Left renal pelvis (tissue), 4 donors: ENCODE measurements at places on chromosomes 16 and 17. TPM values are rescaled to one million over a fixed set of nuclear protein-coding genes. Genes with fewer than 3 reads are reported as not detected.

The LAT gene
- polyA plus RNA-seq, result 4.7 TPM

The TMEM219 gene
- polyA plus RNA-seq, result 126 TPM

The PRAC2 gene
- not detected for polyA plus RNA-seq

The NPIPB6 gene
- 3.0 TPM for polyA plus RNA-seq

The SLFN14 gene
- polyA plus RNA-seq, result 0.11 TPM

The MMP15 gene
- polyA plus RNA-seq, result 12.3 TPM

The MYH3 gene
- 2.7 TPM for polyA plus RNA-seq

The DHRS7C gene
- not detected for polyA plus RNA-seq

The CNGB1 gene
- polyA plus RNA-seq, result 0.11 TPM

The OMG gene
- 0.15 TPM for polyA plus RNA-seq

The CEP20 gene
- 50.2 TPM for polyA plus RNA-seq

The TNFSF13 gene
- polyA plus RNA-seq, result 13.0 TPM

The WFIKKN1 gene
- polyA plus RNA-seq, result 1.1 TPM

The CACNA1G gene
- polyA plus RNA-seq, result 13.8 TPM

The CIAO2B gene
- 77.3 TPM for polyA plus RNA-seq

The DOC2B gene
- polyA plus RNA-seq, result 89.6 TPM

DNA sequence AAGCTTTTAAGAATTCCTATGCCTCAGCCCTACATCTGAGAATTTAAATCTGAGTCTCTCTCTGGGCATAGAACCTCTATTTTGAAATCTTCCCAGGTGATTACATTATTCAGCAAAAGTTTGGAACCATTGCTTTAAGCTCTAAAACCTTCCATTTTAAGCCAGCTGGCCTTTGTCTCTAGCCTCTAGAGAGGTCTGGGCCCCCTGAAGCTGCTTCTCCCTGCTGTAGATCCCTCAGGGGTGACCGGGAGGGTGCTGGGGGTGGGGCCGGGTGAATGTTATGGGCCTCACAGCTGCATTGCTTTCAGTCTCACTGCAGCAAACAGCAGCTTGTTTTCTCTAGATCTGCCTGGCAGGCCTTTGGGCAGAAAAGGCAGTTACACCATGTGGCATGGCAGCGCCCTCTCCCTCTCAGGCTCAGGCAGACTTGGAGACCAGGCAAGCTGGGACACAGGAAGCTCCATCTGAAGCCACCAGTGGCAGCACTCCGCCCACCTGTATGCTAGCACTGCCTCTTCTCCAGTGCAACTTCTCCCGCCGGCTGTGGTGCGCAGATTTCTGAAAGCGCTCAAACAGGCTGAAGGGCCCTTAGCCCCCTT lies 66.3 kb downstream of the MPRIP start:
- DNase-seq, result no peak

DNA sequence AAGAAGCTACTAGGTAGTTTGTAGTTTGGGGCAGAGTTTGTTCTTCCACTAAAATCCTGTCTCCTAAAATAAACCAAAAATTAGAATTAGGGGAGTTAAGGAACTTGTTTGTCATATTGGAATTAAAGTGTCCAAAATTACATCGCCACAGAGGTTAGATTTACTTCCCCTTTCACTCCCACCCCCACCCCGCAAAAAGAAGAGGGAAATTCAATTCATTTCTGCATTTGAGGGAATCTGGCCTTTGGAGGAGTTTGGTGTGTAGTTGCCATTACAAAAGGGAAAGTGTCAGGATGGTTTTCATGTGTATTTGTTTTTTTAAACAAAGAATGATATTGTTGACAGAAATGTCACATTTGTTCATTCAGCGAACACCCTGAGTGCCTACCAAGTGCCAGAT lies 5.8 kb downstream of the TMEM97 start:
- DNase-seq, result no peak

GRCh38 chr16:28196387-28196987 lies 15.3 kb downstream of the XPO6 start:
- DNase-seq, result no peak

DNA sequence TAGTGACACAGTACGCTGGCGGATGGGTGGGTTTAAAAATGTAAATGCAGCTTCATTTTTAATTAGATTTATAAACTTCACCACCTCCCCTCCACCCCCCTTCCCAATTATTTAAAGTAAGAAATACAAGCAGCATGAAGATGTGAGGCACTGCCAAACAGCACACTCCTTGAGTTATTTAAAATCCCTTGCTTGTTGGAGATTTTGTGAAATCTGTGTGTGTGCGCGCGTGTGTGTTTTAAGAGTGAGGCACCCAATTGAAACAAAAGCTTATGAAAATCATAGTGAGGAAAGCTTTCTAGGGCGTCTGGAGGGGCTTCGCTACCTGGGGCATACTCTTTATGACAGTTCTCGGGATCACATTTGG lies 219.6 kb upstream of the IRX3 start:
- DNase-seq, result no peak

- no peak for DNase-seq
These were observed 38.2 kb upstream of the GSE1 start for GRCh38 chr16:85574672-85575475.

DNA sequence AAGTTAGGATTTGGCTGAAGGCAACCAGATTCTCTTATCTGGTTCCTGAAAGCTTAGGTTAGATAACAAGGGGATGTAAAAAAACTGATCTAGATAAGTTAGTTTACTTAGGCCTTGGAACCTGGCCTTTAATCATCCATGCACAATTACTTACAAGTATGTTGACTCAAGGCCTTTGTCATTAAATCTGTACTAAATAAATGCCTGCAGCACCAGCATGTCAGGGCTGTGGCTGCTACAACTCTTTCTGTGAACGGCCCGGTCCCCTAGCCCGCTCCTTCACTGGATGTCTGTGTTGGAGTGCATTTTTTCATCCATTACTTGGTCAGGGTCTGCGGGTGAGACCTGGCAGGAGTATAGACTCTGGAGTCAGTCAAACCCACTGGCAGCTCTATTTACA lies 48.4 kb upstream of the ALDH3A1 start:
- no peak for DNase-seq

- DNase-seq, result no peak
These were observed 206.7 kb downstream of the PARN start for GRCh38 chr16:14423344-14423743.

DNA sequence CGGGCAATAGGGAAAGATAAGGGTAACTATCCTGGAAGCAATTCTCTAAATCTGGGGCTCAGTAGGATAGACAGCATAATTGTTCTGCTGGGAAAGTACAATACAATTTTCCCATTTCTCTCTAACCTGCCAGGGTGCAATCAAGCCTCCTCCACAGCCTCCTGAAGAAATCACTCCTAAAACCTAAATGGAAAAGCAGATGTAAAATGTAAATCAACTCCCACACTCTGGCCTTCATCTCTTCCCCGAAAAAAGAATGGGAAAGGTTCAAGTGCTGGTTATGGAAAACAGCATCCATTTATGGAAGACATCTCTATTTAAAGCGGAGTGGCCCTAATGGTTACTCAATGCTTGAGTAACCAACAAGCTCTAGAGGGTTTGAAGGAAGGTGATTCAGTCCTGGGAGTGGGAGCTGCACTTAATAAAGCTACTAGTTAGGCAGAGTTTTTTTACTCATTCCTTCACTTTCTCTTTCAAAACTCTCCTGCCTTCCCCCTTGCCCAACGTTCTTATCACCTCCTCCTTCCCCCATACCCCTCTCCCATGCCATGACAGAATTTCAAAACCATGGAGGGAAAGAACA lies 5.1 kb downstream of the MMD start:
- no peak for DNase-seq

- no peak for DNase-seq
These were observed 36.3 kb downstream of the WWP2 start for GRCh38 chr16:69798466-69798865.

DNA sequence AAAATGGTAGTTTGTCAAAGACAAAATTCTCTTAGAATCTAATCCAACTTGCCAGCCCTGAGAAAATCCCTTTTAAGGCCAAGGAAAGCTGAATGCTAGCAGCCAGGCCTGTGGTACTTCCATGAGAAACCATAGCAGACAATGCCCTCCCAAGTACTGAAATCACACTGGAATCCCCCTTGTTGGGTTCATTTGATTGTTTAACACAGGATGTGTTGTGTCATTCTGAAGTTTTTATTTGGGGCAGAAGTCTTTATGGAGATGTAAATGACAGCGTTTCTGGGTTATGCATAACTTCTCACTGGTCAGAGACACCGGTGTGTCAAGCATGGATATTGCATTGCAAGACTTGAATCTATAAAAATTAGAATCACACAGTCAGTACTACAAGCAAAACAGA lies 6.0 kb upstream of the ARL2BP start:
- no peak for DNase-seq

DNA sequence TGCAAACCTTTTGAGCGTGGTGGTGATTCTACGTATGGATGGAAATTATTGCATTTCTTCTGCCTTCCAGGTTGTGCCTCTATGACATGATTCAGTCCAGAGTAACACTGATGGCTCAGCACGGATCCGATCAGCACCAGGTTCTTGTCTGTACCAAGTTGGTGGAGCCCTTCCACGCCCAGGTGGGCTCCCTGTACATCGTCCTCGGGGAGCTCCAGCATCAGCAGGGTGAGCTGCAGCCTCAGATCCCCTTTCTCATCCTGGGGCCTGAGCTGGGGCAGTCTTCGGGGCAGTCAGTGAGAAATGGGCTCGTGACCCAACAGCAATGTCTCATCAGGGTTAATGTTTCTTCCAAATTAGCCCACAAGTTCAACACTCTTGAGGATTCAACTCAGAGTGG lies 9.3 kb upstream of the CDK3 start:
- DNase-seq, result no peak

DNA sequence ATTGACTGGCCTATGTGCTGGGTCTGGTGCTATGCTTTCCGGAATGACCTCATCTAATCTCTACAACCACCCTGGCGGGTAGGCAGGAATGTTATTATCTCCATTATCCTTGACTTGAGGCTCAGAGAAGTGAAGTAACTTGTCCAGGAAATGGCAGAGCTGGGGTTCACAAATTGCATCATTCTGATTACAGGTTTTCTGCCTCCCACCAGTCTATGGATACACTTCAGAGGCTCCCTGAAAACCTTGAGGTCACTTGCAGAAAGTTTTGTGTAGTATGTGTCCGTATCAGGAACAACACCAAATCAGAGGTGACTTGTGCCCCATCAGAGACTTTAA lies 19.1 kb downstream of the NOD2 start:
- DNase-seq, result no peak

- no peak for DNase-seq
These were observed 37.7 kb upstream of the MEOX1 start for GRCh38 chr17:43699438-43699756.

- no peak for DNase-seq
These were observed 95.6 kb upstream of the HLF start for GRCh38 chr17:55168958-55169687.

DNA sequence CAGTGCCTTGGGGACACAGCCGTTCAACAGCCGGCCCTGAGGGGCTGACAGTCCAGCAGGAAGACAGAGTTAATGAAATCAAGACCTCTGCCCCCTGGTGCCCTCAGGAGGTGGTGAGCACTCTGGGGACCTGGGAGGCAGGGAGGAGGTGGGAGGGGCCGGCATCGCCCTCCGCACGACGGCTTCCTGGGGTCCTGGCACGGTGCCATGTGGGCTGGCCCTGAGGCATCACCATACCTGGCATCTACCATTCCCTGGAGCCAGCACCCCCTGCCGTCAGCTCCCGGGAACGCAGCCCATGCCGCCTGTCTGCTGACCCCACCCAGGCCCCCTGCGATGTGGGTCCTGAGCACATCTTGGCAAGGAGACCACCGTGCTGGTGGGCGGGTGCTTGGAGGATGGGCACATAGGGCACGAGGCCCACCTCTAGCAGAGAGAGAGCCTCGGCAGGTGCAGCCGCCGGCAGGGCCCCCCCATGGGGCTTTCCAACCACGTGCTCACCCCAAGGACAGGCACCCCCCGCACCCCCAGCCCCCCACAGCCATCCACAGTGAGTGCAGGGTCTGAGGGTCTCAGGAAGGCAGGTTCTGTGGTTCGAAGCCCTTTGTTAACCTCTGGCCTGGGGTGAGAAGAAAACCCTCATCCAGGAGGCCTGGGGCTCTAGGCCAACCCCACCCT lies 52.5 kb downstream of the ZFPM1 start:
- DNase-seq, result no peak

- DNase-seq, result no peak
These were observed 19.0 kb upstream of the LRRC37A3 start for GRCh38 chr17:64938290-64938689.

DNA sequence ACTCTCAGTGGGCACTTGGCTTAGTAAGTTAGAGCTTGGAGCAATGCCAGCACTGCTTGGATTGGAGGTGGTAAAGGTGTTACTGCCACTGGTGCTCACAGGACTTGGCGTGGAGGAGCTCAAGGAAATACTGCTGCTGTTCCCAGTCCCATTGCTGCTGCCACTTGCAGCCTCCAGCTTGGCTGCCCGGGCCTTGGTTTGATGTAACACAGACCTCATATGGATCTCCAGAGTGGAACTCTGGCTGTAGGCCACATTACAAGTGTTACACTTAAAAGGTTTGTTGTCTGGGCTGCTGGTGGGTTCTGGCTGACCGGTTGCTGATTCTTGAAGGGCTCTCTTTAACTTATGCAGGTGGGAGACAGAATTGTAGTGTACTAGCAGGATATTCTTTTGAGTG lies 250.3 kb downstream of the ZFHX3 start:
- no peak for DNase-seq

- DNase-seq, result no peak
These were observed 18.7 kb upstream of the NSMCE1 start for GRCh38 chr16:27287051-27287811.

GRCh38 chr16:89741342-89742014 lies 20.1 kb downstream of the ZNF276 start:
- no peak for DNase-seq

GRCh38 chr17:77527836-77528505 lies 387.2 kb downstream of the SEC14L1 start:
- DNase-seq, result no peak

GRCh38 chr17:8443756-8444155 lies 8.1 kb downstream of the NDEL1 start:
- DNase-seq, result no peak

GRCh38 chr16:3004781-3005284 lies 7.9 kb upstream of the CLDN9 start:
- no peak for DNase-seq

- DNase-seq, result no peak
These were observed 3.9 kb upstream of the SOX9 start for GRCh38 chr17:72116661-72117521.

DNA sequence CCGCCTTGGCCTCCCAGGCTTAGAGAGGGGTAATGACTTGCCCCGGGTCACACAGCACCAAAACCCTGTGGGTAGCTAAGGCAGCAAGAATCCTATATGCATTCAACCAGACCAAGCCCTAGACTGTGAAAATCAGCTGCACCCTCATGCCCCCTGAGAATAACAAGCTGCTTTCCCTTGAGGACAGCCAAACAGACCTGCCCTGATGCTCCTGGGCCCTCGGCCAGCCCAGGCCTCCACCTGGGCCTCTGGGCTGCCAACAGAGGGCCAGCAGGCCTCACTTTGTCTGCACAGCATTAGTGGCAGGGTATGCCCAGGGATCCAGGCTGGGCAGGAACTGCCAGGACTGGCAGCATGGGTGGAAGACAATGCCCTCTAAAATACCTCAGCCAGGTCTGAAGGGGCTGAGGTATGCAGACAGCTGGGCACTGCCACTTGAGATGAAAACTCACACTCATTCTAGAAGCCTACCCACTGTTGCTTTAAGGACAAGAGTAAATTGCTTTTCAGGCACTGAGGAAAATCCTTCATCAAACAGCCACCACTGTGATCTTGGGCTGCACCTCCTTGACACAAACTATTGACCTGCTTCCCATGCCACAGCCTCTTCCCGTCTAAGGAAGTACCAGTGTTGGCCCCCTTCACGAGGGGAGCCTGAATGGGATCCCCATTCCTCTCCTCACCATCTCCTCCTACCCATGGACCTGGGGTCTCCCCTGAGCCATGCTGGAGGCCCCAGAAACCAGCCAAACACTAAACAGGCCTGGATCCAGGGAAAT lies 8.8 kb downstream of the ST3GAL2 start:
- no peak for DNase-seq
